ENCODE measurements at places on chromosomes 2 and 18.
A peak's percentile ranks its signal among the peaks of the same experiment; 100 is the strongest.

DNA sequence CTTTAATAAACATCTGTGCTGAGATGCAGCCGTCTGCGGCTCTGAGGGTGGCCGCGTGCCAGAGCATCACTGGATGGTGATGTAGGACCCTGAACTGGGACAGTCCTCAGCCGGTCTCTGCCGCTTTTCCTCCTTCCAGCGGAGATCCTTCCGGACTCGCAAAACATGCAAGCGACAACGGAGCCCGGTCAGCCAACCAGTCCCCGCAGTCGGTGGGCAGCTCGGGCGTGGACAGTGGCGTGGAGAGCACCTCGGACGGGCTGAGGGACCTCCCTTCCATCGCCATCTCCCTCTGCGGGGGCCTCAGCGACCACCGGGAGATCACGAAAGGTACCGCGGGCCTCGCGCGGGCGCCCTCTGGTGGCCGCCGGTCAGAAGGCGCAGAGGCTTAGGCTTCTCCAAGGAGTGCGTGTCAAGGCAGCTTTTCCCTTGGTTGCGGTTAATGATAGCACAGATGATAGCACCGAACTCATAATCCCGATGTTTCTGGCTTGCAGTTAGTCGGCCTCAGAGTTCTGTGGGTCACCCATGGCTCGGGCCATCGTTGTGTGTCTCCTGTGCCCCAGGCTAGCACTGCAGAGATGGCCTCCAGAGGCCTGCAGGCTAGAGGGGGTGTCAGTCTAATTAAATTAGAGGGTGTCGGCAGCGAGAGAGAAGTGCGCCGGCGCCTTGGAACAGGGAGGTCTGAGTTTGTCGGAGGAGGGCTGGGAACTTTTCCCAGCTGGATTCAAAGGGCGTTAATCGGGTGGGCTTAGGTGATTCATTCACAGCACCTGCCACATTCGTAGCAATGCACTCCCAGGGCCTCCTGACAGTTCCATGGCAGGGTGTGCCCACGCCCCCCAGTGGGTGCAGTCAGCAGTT lies 38.5 kb downstream of the LPIN1 start:
- DNase-seq, result peak; percentile 40

DNA sequence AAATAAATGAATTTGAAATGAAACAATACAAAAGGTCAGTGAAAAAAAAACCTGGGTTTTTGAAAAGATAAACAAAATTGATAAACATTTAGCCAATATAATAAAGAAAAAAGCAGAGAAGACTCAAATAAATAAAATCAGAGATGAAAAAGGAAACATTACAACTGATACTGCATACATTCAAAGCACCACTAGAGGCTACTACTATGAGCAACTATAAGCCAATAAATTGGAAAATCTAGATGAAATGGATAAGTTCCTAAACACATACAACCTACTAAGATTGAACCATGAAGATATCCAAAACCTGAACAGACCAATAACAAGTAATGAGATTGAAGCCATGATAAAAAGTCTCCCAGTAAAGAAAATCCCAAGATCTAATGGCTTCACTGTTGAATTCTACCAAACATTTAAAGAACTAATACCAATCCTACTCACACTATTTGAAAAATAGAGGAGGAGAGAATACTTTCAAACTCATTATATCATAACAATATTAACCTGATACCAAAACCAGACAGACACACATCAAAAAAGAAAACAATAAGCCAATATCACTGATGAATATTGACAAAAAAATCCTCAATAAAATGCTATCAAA lies 80.8 kb upstream of the CERS6 start:
- no peak for DNase-seq

- DNase-seq, result no peak
Measured at GRCh38 chr2:217799563-217800432, 203.0 kb downstream of the TNS1 start.

DNA sequence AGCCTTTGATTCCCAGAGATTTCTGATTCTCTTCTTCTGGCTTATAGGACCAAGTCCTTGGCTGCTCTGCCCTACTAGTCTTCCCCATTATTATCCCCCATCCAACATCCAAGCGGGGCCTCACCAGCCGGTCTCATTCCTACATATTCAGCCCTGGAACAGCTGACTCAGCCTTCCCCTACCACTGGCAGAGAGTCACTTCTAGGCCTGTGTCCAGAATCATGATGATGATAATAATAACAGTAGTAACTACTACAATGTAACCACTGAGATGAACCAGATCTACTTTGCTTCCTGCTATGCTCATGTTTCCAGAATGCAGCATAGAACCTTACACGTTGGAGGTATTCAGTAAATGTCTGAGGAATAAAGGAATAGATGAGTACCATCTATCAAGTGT lies 295.2 kb downstream of the SRBD1 start:
- DNase-seq, result no peak
